ENCODE measurements at places on chromosomes 12 and 14.

DNA sequence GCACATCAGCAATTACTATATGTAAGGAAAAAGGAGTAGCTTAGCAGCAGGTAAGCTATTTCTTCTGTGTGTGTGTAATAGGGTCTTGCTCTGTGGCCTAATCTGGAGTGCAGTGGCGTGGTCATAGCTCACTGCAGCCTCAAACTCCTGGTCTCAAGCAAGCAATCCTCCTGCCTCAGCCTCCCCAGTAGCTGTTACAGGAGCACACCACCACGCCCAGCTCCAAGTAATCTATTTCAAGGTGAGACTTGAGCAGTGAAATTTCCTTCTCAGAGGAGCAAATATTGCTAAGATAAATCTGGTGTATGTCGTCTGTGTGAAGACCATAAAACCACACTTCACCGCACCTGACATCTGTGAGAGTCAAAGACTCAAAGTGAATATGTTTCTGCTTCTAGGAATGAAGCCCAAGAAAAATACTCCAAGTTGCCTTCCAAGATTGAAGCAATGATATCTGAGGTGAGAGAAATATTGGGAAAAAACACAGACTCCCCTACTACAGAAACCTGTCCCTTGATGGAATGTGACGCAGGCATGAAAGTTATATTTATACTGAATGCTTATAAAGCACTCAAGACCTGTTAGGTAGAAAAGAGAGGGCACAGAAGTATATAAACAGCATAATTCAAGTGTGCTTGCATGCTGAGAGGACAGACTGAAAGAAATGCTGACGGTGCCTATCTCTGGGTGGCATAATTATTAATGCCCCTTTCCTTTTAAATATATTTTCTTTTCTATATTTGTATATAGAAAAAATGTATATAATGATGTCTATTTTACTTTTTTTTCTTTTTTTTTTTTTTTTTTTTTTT is 2.5 kb upstream of the SELPLG start:
- no peak for DNase-seq

GRCh38 chr14:33842299-33842698 is 108.6 kb downstream of the EGLN3 start:
- DNase-seq, result no peak

DNA sequence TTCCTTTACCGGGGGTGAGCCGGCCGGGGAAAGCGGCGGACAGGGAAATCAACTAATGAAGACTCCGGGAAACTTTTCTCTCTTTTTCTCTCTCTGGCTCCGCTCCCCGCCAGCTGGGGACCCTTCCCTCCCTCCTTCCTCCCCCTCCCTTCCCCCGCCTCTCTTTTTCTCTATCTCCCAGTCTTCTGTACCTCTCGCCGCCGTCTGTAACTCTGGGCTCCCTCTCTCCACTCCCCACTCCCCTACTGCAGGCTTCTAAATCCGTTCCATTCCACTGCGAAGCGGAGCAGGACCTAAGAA is 6.9 kb upstream of the HOXC11 start:
- no peak for DNase-seq

DNA sequence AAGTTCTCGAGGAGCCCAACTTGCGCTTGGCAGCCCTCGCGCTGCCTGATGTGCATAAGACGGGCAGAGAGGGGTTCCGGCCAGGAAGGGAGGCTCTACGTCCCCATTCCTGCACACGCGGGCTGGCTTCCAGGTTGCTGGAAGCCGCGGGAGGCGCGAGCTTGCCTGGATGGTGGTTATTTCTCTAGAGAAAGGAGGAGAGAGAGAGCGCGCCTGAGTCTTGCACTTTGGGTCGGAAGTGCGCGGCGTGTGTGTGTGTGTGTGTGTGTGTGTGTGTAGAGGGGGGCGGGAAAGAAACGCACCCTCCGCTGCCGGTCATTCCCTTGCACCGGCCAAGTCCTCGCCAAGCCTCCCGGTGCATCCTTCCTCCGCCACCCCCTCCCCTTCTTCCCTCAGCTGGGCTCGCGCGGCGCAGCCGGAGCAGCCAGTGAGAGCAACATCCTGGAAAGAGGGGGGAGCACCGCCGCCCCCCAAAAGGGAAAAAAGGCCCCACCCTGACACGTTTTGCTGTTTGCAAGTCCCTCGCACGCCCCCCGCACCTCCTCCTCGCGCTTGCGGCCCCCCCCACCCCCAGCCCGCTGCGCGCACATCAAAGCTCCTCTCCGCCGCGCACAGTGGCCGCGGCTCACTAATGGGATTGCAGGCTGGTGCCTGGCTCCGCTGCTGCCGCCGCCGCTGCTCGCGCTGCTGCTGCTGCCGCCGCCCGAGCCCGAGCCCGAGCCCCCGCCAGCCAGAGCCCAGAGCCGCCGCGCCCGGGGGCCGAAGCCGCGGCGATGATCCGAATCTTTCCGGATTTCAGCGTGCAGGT is 4.4 kb upstream of the NPAS3 start:
- DNase-seq, result no peak

GRCh38 chr12:56151672-56152131 is 685 bp upstream of the MYL6B start:
- DNase-seq, result no peak

DNA sequence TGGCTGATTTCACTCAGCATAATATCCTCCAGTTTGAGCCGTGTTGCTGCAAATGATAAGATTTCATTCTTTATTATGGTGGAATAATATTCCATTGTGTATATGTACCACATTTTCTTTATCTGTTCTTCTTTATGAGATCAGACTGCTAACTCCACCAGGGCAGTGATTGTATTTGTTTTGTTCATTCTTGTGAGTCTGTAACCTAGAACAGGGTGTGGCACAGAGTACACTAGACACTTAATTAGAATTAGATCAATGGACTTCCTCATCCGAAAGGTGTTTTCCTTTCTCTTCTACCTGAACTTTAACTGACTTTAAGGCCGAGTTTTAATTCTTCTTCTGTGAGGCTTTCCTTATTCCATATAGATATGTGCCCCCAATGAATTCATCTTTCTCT is 551.0 kb downstream of the SNAPC1 start:
- no peak for DNase-seq

GRCh38 chr14:61454545-61454944 is 133.2 kb downstream of the PRKCH start:
- DNase-seq, result no peak

- no peak for DNase-seq
Observed at GRCh38 chr14:88297306-88297705, 25.8 kb downstream of the KCNK10 start.

- DNase-seq, result no peak
Observed at GRCh38 chr12:108605000-108605689, 7.3 kb upstream of the TMEM119 start.

DNA sequence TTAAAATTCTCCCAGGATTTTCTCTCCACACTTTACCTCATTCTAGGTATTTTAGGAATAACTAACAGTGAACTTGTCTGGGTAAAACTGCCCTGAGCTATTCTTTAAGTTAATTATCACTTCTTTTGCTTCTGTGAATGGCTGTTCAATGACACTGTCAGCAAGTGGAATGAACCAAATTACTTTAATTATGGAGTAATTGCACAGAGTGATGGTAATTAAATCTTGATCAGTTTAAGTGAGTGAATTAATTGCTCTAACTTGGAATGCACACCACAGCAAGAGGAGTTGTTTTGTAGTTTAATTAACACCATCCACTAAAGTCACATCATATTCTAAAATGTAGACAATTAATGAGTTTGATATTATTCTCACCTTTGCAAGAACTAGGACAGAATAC is 36.2 kb upstream of the TMEM260 start:
- DNase-seq, result no peak

DNA sequence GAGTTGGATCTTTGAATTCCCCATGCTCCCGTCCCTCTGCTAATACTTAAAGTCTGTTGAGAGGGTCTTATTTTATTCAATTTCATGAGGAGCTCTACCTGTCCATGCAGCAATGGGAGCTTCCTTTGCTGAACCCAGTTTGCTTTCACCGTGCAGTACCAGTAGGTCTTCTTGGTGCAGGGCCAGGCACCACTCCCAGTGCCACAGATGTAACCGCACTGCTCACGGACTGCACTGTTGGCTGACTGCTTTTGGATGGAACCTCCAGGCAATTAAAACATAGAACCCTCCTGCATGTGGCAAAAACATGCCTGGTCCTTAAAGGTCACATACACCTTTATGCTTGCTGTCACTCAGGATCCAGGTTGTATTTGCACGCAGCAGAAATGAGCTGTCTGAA is 9.3 kb upstream of the CABP1 start:
- DNase-seq, result no peak

DNA sequence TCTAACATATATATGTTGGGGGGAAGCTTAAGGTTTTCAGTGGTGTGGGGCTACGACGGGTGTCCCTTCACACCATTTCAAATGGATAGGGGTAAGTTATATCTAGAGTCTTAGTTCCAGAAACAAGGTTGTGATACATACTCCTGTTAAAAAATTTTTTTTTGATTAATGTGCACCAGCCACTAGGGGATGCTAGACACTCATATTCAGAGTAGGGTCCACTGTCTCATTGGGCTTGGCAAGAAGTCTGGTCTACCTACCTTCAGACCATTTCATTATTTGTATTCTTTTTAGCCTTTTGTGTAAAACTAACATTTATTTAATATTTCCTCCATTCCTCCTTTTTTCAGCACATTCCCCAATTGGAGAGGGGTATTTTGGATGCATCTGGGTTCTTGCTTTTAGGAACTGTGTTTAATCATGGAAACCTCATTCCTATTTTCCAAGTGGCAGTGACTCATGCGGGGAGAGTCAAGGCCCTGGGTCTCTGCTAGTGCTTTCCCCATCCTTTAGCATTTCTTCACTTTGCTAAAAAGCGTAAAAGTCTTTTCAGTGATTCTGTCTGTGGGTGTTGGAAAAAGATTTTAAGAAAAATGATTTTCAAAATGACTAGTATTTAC is 33.4 kb downstream of the ANO4 start:
- no peak for DNase-seq

- no peak for DNase-seq
Observed at GRCh38 chr12:6072302-6072752, 52.1 kb downstream of the VWF start.

DNA sequence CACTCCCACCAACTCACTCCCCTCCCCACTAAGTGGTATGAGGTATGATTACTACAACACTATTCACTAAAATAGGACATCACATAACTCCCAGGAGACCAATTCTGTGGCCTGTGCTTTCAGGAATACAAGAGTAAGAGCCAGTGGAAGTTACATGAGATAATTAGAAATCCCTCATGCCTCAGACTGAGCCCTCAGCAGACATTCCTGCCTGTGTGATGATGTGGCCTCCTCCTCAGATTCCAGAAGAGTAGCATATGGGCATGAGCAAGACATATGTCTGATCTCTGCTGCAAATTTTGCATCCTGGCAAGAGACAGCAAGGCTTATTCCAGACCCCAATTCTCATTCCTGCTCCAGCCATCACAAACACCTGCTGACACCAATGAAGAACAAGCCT is 46.0 kb upstream of the BMP4 start:
- no peak for DNase-seq

GRCh38 chr12:47777741-47778558 is 4.9 kb downstream of the SLC48A1 start:
- no peak for DNase-seq

DNA sequence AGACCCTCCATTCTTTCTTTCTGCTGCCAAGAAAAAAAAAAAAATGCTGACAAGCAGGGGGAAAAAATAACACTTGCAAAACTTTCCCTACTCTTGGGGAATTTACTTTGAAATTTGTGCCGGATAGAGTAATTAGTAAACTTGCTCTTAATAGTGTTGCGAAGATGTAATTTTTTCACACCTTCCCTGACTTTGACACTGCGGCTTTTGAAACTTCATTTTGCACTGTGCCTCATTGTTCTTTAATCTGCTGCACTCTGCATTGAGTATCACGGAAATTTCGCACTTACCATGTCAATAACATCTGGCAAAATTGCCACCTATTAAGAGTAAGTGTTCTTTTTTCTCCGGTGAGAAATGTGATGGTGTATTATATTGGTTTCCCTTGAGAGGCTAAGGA is 596.1 kb downstream of the VRK1 start:
- DNase-seq, result no peak

GRCh38 chr12:123741937-123742572 is 20.0 kb upstream of the DNAH10 start:
- no peak for DNase-seq

DNA sequence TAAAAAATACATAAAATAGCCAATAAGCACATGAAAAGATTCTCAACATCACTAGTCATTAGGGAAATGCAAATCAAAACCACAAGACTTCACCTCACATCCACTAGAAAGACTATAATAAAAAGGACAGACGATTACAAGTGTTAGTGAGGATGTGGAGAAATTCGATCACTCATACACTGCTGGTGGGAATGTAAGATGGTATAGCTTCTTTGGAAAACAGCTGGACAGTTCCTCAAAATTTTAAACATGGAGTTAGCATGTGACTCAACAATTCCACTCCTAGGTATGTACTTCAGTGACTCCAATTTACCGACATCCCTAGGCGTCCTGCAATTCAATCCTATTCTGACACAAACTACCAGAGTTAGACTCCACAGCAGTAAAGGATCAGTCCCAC is 13.7 kb downstream of the TRIM9 start:
- DNase-seq, result no peak

GRCh38 chr14:45149602-45150001 is 13.9 kb downstream of the FANCM start:
- DNase-seq, result no peak

DNA sequence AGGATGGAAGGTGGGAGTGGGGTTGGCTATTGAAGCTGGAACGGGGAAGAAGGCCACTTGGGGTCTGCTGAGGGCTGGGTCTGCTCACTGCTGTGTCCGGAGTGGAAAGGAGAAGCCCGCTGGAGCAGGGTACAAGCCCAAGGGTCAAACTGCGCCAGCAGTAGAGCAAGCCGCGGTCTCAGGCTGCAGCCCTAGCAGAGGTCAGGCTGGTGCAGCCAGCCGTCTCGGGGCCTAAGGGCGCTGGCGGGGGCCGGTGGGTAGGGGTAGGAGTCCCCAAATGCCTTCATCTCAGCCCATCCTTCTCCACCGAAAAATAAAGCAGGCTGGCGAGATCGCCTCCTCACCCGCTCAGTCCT is 718 bp upstream of the JDP2 start:
- DNase-seq, result no peak

DNA sequence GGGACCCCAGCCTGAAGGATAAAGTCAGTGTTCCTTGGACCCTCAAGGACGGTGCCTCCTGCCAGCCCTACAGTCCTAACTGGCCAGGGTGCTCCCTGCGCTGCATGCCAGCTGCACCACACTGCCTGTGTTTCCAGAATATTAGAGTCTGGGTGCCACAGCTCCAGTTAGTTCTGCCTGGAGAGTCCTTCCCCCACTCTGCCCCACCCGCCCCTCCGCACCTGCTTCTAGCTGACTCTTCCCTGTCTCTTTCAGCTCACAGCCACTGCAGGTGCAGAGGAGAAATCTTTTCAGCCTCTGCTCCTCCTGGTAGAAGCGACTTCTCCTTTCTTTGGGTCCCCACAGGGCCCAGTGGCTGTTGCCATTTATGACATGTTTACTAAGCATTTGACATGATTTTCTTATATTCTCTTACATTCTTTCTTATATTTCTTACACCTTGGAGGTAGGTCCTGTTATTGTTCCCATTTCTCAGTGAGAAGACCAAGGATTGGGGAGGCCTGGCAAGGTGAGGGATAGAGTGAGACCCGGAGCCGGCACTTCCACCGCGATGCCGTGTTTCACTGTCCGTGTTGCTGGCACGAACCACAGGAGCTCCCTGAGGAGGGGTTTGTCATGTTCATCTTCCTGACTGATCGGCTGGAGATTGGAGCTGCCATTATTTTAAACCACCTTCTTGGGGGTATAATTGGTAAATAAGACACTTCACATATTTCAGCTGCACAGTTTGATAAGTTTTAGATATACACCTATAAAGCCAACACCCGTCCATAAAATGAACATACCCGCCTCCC is 29.4 kb downstream of the SYNE3 start:
- no peak for DNase-seq
